CD4-positive, alpha-beta T cell treated with Interleukin-4 for 4 hours (primary cell): ENCODE measurements at places on chromosomes 7 and 10.

GRCh38 chr10:86439544-86439943 is 72.9 kb upstream of the GRID1 start:
- DNase-seq = no peak

DNA sequence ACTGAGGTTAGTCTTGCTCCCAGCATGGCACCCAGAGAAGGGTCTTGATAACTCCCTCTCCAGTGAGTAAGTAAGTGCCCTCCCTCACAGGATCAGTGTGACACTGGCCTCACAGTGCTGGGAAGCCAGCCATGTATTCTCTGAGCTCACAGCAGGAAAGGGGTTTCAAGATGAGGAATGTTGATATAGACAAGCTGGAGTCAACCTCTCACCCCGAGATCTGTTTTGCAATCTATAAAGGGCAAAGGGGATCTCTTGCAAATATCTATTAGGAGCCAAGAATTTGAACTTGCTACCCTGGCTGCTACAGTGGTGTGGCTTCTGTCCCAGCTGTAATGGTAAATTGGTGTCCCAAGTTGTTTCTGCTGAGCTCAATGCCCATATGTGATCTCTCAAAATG is 70.2 kb upstream of the ADAM12 start:
- DNase-seq = no peak

GRCh38 chr10:101289541-101289940 is 60.3 kb upstream of the LBX1 start:
- no peak for DNase-seq

- DNase-seq = no peak
Measured at GRCh38 chr10:36269222-36269621, 627.1 kb upstream of the FZD8 start.

DNA sequence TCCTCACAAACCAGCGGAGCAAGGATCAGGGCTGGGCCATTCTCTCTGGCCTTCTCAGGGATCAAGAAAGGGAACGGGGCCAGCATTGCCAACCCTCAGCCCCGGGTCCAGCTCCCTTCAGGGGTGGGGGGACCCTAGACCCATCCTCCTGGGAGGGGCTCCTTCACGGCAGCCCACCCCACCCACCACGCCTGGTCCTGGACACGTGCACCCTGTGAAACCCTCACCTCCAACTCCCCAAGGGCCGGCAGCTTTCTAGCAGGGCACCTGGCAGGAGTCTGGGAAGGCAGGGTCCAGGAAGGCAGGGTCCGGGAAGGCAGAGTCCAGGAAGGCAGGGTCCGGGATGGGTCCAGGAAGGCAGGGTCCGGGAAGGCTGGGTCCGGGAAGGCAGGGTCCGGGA is 46.6 kb upstream of the ADGRA1 start:
- no peak for DNase-seq

GRCh38 chr10:62021128-62021665 is 119.7 kb downstream of the ARID5B start:
- no peak for DNase-seq

- DNase-seq = no peak
Measured at GRCh38 chr7:38628630-38629385, 2.4 kb downstream of the AMPH start.

DNA sequence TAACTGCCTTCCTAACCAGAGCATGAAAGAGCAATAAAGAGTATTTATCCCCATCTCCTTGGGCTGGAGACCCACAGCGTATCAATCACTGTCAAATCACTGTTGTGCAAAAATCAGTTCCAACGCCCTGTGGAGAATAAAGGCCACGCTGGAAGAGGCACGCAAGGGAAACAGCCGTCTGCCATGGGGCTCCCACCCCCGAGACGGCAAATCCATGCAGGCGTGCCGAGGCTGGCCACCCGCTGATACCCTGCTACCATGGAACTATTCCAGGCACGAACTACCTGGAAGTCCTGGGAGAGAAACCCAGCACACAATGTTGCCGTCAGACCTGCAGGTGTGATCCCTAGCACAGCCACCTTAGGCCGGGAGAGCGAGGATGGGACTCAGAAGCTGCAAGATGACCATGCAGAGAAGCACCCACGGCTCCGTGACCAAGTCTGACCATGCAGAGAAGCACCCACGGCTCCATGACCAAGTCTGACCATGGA is 185.3 kb downstream of the DIP2C start:
- DNase-seq = no peak
